ENCODE measurements at places on chromosomes 2 and 18.

DNA sequence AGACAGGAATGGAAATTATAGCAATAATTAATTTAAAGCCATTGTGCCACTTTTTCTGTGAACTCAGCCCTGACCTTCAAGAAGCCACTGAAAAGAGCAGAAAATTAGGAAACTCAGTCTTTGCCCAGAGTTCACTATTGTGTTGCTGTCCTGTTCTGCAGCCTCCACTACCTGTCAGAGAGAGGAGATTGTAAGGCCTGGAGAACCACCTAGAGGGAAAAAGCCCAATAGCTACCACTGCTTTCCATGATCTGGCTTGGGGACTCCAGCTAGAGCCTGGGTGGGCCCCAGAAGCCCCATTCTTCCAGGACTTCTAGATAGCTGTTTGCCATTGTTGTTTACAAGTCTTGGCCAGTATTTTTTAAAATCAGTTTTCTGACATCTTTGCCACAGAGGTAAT is 176.1 kb upstream of the KLF7 start:
- DNase-seq, result no peak

DNA sequence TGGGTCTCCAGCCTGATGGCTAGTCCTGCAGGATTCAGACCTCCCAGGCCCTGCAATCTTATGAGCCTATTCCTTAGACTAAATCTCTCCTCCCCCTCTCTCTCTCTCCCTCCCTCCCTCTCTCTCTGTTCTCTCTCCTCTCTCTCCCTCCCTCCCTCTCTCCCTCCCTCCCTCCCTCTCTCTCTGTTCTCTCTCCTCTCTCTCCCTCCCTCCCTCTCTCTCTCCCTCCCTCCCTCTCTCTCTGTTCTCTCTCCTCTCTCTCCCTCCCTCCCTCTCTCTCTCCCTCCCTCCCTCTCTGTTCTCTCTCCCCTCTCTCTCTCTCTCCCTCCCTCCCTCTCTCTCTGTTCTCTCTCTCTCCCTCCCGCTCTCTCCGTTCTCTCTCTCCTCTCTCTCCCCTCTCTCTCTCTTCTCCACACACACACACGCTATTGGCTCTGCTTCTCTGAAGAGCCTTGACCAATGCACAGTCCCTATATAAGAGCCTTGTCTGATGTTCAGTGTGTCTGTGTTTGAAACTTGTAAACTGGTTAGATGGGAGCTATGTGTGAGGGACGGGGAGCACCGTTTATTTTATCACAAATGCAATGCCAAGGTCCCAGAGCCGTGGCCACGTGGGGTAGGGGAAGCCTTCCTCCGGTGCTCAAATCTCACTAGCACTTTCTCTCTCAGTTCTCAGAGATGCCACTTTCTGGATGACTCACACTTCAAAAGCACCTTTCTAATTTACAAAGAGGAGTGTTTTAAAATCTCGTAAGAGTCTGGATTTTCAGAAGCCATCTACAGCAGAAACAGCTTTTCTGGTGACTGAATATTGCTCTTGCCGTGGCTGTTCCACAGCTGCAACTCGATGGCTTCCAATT is 9.4 kb upstream of the PRLH start:
- DNase-seq, result no peak

GRCh38 chr2:239369631-239370161 is 31.1 kb downstream of the HDAC4 start:
- peak; percentile 27 for DNase-seq

DNA sequence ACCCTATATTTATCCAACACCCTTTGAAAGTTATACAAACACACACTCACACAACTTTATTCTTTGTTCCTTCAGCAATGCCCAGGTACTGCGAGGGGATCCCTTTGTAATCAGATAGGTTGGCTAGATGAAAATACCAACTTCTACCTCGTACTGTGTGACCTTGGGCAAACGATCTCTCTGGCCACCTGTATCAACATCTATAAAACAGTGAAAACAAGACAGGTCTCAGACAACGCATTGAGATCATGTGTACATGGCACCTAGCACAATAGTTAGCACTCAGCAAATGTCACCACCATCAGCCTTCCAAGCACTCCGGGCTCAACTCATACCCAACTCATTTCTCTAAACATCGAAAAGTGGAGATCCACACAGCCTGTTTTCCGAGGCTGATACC is 118.4 kb upstream of the PPP1CB start:
- no peak for DNase-seq

GRCh38 chr2:175999283-175999819 is 2.7 kb downstream of the LNPK start:
- no peak for DNase-seq

- DNase-seq, result no peak
Measured at GRCh38 chr2:158969715-158970240, 1.3 kb downstream of the TANC1 start.

DNA sequence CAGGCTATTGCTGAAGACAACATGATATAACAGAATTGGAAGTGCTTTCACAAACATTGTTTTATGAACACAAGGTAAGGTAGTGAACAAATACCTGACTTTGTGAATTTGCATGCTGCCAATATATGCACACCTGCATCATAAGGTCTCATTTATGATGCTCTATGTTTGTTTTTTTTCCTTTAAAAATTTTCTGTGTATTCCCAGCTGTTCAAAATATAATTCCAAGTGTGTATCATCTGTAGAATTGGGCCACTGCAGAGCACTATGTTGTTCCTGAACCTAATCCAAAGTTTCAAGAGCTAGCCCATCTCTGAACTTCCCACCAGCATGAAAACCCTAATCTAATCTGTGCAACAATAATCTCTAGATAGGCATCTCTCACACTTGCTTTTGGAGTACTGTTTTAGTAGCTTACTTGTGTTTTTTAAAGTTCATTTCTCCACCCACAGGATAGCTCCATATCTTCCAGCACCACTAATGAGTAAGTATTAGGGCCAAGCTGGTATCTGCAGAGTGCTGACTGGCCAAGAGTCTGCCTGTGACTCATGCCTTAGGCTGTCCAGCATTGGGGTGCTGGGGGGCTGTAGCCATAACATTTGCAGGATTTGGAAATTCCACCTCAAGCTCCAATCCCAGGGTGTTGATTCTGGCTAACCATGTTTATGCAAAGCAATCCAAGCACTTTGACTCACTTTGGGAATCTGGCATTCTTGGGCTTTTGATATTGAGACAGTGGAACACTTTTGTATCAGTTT is 208.2 kb upstream of the REV1 start:
- no peak for DNase-seq

GRCh38 chr2:213932-214693 is 49.7 kb downstream of the SH3YL1 start:
- no peak for DNase-seq

DNA sequence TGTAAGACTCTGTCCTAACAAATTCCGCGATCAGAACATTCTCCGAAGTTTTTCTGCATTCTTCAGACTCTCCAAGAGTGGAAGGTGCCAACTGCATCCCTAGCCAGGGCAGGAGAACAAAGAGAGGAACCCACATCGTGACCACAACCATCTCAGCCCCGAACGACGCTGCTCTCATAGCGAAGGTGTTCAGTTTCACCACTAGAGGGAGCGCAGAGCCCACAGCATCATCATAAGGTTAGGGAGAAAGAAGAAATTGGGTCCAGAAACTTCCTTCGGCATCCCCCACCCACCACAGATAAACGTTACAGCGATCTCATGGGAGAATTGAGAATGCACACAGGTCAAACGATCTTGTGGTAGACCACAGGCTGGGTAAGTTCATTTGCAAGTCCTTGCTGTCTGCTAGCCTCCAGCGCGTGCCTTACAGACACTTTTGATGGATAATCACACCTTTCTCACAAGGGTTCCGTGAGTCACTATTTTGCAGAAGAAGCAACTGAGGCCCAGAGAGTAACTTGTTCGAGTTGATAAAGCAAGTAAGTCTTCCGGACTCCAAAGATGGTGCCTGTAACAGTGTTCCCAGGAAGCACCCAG is 53.7 kb upstream of the ARL4C start:
- DNase-seq, result peak; percentile 86

- DNase-seq, result no peak
Measured at GRCh38 chr2:120820263-120820952, 84.7 kb downstream of the GLI2 start.

DNA sequence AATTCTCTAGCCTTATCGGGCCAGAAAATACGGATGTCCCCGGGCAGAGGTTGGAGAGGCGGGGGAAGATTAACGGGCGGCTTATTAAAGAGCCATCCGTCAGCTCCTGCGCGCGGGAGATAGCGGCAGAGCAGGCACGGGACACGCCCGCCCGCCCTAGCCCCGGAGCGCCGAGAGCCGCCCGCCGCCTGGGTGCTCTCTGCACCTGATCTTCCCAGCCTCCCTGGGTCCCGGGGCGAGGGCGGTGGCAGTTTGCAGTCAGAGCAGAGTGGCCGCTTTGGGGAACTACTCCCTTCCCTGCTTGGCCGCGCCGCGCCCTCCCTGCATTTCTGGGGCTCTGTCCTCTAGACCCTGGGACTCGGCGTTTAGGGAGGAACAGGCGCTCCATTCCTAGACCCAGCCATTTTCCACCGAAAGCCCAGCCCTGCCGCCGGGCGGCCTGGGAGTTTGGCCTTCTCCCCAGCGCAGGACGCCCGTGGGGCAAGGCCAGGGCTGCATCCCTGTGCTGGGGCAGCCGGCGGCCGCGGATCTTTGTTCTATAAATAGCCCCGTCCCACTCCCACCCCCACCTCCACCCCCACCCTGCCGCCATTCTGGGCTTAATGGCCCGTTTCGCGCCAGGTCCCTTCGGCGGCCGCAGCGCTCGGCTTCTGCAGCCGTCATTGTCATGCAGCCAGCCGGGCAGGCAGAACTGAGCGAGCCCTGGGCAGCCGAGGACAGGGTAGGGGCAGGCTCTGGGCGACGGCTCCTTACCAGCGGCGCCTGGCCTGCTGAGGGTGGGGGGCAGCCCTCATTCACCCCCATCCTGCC is 6.6 kb downstream of the GAD1 start:
- no peak for DNase-seq

- DNase-seq, result peak; percentile 27
Measured at GRCh38 chr2:129812071-129812470, 167.4 kb upstream of the RAB6C start.

DNA sequence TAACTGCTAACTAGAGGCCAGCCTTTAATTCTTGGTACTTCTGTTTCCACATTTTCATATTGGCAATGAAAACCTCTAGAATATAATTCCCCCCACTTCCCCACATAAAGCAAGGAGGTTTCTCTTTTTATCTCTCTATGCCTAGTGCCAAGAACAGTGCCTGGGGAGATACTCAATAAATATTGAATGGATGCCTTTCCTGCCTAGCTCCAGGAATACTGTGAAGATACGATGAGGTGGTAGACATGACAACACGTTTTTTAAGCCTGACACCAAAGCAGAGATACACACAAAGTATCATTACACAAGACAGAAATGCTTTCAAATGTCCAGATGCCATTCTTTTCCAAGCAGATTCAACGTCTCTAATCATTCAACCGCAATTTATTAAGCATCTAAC is 535.5 kb downstream of the XIRP2 start:
- no peak for DNase-seq

- no peak for DNase-seq
Measured at GRCh38 chr2:70580352-70580751, 26.7 kb upstream of the TGFA start.

- DNase-seq, result no peak
Measured at GRCh38 chr2:172488556-172488955, 61.2 kb downstream of the ITGA6 start.

- no peak for DNase-seq
Measured at GRCh38 chr2:70960833-70961647, 17.4 kb upstream of the ANKRD53 start.

DNA sequence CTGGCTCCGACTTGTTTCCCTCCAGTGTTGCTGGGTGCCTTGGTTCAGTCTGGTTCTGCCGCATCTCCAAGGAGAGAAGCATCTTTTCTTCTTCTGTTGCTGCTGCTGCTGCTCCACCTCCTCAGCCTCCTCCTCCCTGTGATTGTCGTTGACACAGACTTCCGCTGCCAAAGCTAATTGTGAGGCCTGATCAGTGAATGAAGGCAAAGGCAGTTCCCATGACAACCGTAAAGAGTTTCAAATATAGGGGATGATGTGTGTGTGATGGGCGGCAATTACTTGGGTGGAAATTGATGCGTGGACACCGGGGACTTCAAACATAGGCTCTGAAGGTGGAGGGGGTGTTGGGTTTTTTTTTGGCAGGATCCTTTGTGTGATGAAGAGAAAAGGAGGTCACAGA is 13.7 kb downstream of the TET3 start:
- DNase-seq, result no peak

GRCh38 chr2:240295256-240296103 is 140.0 kb upstream of the GPC1 start:
- DNase-seq, result no peak

DNA sequence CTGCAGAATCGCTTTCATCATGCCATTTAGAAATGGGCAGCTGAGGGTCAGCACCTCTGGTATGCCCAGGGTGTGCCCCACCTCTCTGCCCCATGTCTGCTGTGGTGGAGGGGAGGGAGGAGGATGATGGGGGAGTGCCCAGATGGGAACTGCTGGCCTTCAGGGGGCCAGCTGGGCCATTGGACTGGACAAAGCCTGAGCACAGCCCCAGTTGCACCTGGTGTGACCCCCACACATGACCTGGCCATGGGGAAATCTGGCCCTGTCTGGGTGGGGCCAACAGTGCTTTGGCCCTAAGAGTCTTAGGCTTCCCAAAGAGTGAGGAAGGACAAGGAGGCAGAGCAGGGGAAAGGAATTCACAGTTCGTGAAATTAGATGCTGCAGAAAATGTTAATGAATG is 44.1 kb downstream of the CTIF start:
- DNase-seq, result no peak

DNA sequence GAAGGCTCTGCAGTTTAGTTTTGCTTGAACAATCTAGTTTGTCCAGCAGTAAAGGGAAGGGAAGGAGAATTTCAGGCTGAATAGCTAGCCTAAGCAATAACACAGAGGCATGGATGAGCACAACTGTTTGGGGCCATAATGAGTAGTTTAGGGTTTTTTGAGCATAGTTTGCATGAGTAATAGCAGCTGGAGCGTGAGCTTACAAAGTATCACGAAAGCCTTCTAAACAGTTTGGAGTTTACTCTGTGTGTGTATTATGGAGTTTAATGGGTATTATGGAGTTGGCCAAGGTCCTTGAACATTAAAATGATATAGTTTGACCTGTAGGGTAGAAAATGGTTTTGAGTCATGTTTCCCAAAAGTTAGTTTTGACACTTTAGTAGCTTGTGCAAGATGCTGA is 782.3 kb downstream of the ERBB4 start:
- DNase-seq, result no peak

DNA sequence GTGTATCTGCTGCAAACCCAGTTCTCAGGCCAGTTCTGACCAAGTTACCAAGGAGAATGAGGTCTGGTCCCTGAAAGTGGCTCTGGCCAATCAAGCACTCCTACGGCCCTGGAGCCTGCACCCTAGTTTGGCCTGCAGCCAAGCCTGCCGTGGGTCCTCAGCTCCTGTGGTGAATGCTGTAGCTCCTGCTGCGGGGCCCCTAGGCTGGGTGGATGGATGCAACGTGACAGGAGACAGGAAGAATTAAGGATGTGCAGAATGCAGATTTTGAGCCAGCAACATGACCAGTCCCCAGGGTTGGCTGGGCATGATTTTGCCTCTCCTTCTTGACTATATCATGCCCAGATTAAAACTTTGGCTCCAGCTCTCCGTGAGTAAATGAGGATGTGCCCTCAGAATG is 97.2 kb downstream of the SMAD7 start:
- peak; percentile 48 for DNase-seq

- no peak for DNase-seq
Measured at GRCh38 chr2:230269715-230270114, 44.2 kb downstream of the SP140 start.

- no peak for DNase-seq
Measured at GRCh38 chr2:158893026-158893425, 75.4 kb upstream of the TANC1 start.

GRCh38 chr2:96832408-96832753 is 11.4 kb downstream of the ANKRD23 start:
- DNase-seq, result no peak

Data from NCI-H345 (cell line).